ENCODE measurements at places on chromosomes 1 and 21.

DNA sequence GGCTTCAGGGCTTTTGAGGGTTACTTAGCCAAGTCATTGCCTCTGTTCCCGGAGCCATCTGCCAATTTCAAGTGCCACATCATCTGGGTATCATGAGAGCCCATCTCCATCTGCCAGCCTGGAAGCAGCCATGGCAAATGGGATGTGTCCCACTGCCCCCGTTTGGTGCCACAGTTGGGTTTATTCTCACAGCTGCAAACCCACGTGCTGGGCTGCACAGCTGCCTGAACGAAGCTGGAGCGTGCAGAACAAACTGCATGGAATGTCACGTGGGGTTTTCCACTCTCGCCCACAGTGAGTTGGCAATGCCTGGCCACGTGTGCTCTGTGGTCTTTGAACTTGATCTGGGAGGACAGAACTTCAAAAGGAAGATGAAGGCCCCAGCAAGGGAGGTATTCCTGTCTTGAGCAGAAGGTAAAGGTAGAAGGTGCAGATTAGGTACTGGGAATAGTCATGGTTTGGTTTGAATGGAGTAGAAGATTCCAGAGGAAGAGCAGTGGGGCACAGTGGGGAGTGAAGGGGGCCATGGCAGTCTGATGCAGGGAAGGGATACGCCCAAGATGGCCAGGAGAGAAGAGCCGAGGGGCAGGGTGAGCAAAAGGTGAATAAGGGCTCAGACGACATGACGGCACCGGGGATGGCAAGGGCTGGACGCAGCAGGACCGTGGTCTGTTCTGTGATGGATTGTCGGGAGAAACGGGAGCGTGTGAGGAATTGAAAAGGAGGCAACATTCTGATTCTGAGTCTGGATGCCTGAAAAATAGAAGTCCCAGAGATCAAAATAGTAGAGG is 222.0 kb downstream of the KAZN start:
- DNase-seq, result no peak

DNA sequence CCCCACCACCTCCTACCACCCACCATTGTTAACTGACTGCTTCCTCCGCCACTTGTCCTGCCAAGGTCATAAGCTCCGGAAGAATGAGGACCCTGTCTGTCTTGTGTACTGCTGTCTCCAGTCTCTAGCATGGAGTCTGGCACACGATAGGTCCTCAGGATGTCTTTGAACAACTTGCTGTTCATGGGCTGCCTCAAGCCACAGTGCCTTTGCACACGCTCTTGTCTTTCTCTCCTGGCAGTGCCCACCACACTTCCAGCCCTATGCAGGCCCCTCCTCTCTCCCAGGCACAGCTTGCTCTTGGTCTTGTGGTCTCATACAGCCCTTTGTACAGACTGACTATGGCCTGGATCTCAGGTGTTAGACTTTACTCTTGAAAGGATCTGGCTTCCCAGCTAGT is 97.6 kb downstream of the ARHGEF10L start:
- DNase-seq, result no peak

DNA sequence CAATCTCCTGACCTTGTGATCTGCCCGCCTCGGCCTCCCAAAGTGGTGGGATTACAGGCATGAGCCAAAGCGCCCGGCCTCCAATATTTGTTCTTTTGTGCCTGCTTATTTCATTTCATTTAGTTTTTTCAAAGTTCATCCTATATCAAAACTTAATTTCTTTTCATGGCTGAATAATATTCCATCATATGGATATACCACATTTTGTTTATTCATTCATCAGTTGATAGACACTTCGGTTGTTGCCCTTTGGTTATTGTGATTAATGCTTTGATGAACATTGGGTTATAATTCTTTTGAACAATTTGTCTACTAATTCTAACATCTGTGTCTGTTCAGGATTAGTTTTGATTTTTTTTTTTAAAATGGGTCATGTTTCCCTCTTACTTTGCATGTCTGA is 41.7 kb downstream of the SFPQ start:
- no peak for DNase-seq

DNA sequence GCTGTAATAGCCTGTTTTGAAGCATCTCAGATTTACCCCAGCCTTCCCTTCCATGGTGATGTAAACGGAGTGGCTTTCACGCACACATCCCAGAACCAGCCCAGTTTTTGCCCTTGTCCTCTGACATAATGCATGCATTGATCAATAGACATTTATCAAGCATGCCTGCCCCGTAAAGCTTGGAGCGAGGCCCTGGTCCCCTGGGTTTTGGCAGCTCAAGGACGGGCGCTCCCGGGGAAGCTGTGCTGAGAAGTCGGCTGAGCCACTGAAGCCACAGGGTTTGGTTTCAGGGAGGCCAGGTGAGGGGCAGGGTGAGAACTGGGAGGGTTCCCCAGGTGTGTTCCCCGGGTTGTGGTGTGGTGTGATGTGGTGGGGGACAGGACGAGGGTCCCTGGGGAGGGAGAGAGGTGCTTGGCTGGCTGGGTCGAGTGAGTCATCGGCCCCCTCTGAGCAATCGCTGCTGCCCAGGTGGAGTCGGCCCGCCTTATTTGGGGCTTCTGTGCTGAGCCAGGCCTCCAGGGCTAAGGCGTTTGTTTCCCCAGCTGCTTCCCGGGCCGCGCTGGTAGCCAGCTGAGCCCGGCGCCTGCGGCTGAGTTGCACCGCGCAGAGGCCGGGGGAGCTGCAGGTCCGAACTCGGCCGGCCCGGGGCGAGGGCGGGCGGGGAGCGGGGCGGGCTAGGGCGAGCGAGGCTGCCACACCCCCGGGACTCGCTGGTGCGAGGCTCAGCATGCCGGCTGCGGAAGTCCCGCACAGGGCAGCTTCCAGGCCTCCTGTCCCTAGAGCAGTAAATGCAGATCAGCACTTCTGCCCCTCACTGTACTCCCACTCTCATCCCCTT is 23.6 kb downstream of the ATP2B4 start:
- DNase-seq, result peak; percentile 49

GRCh38 chr1:245663841-245664240 is 509.1 kb downstream of the KIF26B start:
- DNase-seq, result no peak

DNA sequence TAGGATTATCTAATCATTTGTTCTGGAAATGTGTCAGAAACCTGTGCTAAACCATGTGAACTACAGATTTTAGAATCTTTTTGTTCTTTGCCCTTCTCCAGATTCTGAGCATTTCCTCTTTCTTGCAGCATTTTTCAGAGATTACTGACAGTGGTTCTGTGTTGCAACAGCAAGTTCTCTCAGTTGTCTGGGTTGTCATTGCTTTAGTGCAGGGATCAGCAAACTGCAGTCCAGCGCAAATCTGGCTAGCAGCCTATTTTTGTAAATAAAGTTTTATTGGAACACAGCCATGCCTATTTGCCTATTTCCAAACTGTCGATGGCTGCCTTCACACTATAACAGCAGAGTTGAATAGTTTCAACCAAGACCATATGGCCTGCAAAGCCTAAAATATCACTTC is 66.3 kb upstream of the LRRC8D start:
- DNase-seq, result no peak

GRCh38 chr1:176066709-176067108 is 140.4 kb downstream of the COP1 start:
- no peak for DNase-seq

DNA sequence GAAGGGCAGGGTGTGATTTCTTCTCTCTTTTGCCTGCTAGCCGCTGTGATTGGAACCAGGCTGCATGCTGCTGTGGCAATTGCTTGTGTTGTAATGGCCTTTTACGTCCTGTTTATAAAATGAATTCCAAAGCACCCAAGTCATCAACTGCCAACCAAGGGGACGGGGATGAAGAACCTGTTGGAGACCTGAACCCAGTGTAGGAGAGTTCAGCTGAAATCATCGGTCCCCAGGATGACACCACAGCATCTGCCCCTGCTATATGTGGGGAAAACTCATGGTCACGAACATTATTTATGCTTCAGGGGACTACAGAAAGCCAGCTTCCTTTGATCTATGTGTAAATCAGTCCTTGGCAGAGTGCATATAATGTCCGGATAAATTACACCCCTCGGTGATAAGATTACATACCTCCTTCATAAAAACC is 3.8 kb downstream of the TMEM167B start:
- no peak for DNase-seq

GRCh38 chr21:21076491-21076890 is 78.3 kb downstream of the NCAM2 start:
- no peak for DNase-seq

- DNase-seq, result no peak
These were observed 1.1 kb downstream of the ESPN start for GRCh38 chr1:6425658-6426057.

- no peak for DNase-seq
These were observed 29.1 kb upstream of the PARP1 start for GRCh38 chr1:226436855-226437491.

DNA sequence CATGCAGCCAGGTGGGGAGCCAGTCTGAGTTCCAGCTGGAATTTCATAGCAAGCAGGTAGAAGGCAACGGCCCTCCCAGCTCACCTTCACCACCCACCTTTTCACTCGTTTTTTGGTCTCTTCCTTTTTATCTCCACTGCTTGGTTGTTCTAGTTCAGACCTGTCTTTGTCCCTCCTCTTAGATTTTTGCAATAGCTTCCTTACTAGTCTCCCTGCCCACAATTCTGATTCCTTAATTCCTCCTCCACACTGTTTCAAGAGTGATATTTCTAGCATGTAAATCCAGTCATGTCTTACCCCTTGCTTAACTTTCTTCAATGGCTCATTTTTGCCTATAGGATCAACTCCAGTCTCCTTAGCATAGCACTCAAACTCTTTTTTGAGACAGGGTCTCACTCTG is 119.6 kb downstream of the TMEM53 start:
- DNase-seq, result no peak

DNA sequence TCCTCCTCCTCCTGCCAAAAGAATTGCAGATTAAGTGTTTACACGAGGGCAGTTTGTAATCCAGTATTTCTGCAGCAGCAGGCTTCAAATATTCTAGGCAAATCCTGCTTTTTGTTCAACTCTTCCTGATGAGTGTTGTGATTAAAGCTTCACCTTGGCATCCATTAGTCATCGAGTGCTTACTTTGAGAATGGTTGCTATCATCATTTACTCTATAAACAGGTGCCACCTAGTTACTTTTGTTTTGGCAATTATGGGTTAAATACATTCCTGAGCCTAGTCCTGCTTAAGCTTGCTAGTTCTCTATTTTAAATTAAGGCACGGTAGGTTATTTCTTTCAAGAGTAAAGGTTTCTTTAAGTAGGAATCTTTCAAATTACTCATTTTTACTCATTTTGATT is 20.3 kb downstream of the PDC start:
- DNase-seq, result no peak

- DNase-seq, result peak; percentile 81
These were observed 10.2 kb downstream of the IRF2BP2 start for GRCh38 chr1:234599617-234600417.

DNA sequence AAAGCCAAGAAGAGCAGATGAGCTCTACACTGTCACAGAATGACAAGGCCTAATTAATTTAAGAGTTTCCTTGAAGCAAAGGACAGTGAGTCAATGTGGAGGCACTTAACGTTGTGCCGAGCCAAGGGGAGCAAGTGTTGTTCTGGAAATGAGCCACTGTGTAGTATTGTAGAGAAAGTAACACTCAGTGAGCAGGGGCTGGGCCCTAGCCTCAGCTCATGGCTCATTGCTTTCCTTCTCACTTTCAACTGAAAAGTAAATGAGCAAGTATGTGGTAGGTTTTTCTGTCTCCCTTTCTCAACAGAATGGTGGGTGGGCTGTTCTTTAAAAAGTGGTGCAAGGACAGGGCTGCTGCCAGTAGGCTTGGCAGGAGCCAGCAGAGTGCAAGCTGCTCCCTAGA is 11.8 kb upstream of the KIAA0040 start:
- no peak for DNase-seq

DNA sequence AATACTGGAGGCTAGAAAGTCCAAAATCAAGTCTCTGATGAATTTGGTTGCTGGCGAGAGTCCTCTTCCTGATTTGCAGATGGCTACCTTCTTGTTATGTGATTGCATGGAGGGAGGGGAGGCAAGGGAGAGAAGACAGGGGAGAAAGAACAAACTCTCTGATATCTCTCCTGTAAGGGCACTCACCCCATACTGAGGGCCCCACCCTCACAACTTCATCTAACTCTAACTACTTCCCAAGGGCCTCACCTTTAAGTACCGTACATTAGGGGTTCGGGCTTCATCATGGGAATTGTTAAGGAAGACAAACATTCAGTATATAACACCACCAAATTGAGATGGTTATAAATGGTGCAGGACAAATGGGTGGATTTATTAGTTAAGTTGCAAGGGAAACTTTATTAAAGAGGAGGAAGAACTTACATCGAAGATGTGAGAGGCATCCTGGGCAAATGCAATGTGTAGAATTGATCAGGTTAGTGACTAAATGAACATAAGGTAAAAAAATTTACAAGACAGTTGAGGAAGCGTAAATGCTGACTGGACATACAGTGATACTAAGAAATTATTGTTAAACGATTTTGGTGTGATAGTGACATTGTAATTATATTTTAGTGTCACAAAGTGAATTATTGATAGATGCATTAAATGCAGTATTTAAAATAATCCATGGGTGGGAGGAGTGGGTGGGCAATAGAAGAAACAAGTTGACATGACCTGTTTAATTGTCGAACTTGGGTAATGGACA is 10.6 kb downstream of the OR2B11 start:
- no peak for DNase-seq

GRCh38 chr1:212256369-212256768 is 28.8 kb upstream of the PPP2R5A start:
- DNase-seq, result no peak

DNA sequence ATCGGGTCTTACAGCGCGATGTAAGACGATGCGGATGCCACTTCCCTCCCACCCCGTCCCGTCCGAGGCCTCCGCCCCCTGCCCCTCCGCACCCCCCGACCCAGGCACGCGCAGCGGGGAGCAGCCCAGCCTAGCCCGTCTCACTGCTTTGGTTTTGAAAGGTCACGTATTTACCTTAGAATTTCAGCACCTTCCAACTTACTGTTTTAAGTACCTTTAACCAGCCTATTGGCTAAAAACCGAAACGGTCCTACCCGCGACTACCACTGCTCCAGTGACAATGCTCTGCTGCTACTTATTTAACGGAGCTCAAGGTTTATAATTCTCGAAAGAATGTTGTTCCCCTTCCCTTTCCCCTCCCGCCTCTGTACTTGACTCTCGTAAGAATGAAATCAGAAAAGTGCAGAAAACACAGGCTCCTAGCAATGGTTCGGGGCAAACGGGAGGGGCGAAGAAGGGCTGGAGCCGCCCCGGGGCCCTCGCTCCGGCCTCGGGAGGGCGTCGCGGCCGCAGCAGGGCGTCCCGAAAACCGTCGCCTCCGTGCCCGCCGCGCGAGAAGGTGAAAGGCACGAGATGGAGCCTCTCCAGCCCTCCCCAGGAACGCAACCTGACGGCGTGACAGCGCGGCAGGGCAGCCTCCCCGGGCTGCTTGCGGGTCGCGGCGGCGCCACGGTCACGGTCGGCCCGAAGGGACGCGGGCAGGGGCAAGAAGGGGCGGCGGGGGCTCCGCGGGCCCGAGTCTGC is 667 bp downstream of the TMEM50B start:
- peak; percentile 44 for DNase-seq

DNA sequence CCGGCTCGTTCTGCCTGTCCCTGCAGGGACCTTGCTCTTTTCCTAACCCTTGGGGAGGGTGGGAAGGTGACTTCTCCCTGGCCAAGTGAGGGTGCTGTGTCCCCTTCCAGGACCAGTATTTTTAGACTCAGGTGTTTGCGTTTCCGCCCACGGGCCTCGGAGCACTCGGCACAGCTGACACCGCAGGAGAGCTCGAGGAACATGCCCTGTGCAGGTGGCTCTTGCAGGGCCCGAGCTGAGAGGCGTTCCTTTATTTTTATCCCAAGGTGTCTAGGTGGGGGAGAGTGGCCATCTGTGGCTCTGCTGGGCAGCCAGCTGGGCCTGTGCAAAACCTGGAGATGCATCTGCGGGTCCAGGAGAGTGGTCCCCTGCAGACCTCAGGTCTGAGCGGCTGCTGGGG is 16.0 kb downstream of the PLCH2 start:
- DNase-seq, result no peak
